ENCODE measurements at places on chromosomes 5 and 9.

- no peak for DNase-seq
These were observed 38.6 kb upstream of the SMC5 start for GRCh38 chr9:70220216-70220615.

DNA sequence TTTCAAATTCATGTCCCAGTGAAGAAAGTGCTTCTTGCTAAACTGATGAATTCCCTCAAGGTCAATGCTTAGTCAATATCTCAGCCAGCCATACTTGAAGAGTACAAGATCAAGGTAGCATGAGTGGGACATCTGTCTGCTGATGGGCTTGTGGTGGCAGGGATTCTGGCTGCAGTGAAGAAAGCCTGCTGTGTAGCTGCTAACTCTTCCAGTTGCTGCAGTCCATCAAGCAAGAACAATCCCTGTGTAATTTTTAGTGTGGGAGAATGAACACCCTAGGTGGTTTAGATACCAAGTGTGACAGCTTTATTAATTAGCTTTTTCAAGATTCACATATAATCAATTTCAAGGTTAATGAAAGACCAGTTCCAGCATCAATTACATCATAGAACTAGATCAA is 443.9 kb downstream of the TAF11L14 start:
- no peak for DNase-seq

DNA sequence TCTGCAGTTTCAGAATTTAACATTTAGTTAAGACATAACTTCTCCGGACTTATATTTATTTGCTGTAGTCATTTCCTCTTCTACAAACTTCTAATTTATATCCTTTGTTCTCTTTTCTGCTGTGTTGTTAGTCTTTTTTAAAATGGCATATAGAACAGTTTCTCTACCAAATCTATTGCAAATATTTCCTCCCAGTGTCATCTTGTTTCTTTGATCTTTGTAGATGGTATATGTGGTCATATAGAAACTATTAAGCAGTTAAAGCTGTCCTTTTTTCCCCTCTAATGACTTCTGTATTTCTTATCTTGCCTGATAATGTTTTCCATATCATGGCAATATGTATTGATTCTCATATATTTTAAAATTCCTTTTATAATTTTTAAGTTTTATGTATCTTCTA is 264.5 kb downstream of the MCTP1 start:
- no peak for DNase-seq

GRCh38 chr5:92566113-92566786 is 1014.8 kb downstream of the NR2F1-AS1 start:
- DNase-seq = no peak

GRCh38 chr9:70580606-70581195 is 166.2 kb upstream of the KLF9 start:
- no peak for DNase-seq

DNA sequence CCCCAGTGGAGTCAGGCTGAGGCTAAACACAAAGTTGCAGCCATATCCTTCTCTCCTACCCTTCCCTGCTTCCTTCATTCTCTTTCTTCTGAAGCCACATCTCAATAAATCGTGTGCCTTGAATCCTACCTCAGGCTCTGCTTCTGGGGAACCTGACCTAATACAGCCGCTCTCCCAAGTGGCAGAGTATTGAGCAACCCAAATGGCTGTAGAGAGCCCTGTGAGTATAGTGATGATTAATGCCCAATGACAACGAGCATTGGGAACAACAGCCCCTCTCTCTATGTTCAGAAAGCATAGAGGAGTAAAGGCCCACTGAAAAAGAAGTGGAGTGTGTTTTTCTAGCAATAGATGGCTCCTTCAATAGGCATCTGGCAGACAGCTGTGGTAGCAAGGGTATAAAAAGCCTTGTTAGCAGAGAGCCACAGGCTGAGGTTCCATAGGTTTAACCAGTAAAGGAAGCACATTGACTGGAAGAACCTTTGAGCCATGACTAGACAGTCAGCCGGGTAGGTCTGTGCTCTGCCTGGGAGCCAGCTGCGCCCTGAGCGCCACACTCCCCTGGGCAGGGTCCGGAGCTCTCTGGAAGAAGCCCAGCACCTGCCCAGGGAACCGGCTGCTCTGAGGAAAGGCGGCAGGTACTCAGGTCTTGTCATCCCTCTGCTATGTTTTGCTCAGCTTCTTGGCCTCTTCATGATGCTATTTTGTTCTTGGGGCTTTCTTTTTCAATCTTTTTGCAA is 22.6 kb upstream of the HSPA9 start:
- DNase-seq = no peak

GRCh38 chr5:140671472-140672125 is 1.8 kb downstream of the DND1 start:
- no peak for DNase-seq

- no peak for DNase-seq
These were observed 1797.8 kb upstream of the WWC1 start for GRCh38 chr5:166493612-166494011.

Data from NCI-H1694 treated with DMSO at 0.1 percent for 48 hours (cell line).